ENCODE measurements at places on chromosomes 6 and 20.

GRCh38 chr20:62487561-62488354 is 12.0 kb upstream of the GATA5 start:
- no peaks in the 10 kb centered on the region for H3K36me3 ChIP-seq
- no peaks in the 10 kb centered on the region for H3K27me3 ChIP-seq
- DNase-seq: no peak
- H3K4me1 ChIP-seq: peaks cover 17% of the 10 kb centered on the region
- no peak overlapping the region for H3K4me3 ChIP-seq

DNA sequence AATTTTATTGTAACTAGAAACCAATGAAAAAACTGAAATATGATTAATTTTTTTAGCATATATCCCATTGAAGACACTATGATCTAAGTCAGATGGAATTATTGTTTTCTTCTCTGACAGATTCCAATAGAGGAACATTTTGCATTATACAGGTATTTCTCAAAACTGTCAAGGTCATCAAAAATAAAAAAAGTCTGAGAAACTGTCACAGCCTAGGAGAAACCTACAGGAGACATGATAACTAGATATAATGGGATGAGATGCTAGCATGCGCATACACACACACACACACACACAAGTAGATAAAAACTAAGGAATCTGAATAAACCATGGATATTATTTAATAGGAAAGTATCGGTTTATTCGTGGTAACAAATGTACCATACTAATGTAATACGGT is 161.9 kb upstream of the HCRTR2 start:
- H3K4me3 ChIP-seq: no peak overlapping the region
- H3K27me3 ChIP-seq: no peaks in the 10 kb centered on the region
- H3K27ac ChIP-seq: no peak overlapping the region

DNA sequence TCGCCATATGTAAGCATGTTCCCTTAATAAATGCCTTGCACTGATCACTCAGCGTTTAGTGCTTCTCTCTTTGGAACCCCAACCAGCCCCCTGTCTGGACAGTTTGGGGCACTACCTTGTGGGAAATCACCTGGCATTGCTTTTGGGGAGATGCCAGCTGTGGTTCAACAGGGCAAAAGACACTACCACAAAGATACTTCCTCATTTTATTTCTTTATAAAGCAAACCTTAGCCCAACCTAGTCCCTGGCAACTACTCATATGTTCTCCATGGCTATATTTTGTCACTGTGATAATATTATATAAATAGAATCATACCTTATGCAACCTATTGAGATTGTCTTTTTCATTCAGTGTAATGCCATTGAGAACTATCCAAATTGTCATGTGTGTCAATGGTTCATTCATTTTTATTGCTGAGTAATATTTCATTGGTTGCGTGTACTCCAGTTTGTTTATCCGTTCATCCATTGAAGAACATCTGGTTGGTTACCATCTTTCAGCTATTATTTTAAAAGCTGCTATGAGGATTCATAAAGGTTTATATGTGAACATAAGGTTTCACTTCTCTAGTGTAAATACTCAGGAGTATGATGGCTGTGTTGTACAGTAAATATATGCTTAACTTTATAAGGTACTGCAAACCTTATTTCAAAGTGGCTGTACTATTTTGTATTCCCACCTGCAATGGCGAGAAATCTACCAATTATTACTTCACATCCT is 114.8 kb downstream of the MOXD1 start:
- no peaks in the 10 kb centered on the region for H3K4me1 ChIP-seq
- no peak for DNase-seq
- no peaks in the 10 kb centered on the region for H3K36me3 ChIP-seq
- H3K27ac ChIP-seq: no peak overlapping the region

DNA sequence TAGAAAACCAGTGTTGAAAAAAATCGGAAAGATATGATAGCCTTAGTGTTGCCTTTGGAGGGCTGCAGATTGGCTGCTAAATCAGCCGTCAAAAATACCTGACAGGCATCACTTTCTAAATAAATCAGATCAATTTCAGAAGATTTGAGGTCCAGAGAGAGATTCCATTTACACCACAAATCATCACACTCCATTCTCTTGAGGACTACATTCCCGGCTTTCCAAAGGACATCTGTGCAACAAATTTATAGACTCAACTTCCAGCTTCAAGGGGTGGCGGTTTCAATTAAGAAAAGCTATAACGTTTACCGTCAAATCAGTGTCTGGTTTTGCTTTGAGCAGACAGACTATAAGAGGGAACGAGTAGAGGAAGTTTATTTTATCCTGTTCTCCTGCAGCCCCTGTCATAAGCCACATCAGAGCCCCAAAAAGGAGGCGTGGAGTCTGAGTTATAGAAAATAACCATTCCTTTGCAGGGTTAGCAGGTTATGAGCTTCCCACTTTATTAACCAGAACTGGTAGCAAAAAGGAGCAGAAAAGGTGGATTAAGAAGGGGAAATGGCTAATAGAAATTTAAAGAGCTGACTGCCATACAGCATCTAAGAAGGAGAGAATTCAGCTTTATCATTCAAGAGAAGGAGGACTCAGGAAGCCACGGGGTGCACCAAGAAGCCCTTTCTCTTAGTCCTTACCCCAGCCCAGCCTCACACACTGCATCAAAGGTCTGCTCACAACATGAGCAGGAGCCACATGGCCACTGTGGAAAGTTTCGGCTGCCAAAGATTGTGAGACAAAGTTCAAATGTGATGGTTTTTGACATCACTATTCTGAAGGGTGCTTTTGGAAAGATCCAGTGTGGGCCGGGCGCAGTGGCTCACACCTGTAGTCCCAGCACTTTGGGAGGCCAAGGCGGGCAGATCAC is 12.9 kb upstream of the UQCC2 start:
- H3K4me1 ChIP-seq: no peaks in the 10 kb centered on the region
- DNase-seq: no peak
- no peaks in the 10 kb centered on the region for H3K36me3 ChIP-seq
- H3K27ac ChIP-seq: no peak overlapping the region
- H3K27me3 ChIP-seq: no peaks in the 10 kb centered on the region

- H3K27ac ChIP-seq: no peak overlapping the region
- no peak for DNase-seq
- no peak overlapping the region for H3K4me3 ChIP-seq
Observed at GRCh38 chr6:126886106-126886505, 232.4 kb upstream of the RSPO3 start.

GRCh38 chr6:150894191-150894744 is 28.8 kb downstream of the MTHFD1L start:
- no peak overlapping the region for H3K4me3 ChIP-seq
- DNase-seq: no peak

DNA sequence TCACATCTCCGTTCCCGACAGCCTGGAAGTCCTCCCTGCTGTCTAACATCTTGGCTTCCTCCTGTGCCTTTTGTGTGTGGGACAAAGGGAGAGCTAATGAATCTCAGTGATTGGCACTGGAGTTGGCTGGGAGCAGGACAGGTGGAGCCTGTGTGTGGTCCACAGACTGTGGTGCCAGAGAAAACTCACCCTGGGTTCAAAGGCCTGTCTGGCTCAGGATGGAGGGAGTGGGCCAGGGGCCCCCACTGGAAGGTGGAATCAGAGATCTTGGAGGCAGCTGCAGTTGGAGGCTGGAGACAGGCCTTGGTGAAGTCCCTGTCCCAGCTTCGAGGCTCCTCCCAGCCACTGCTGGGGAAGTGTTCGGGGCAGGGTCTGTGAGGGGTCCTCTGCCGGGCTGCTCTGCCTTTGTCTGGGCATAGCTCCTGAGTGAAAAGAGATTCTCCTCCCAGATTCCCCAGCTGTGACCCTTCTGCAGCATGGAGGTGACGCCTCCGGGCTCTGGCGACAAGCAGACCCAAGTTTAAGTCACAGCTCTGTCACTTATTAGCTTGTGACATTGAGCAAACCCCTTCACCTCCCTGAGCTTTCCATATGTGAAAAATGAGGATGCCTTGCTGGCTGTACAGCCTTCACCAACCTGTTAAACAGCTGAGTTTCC is 13.9 kb upstream of the ITPR3 start:
- peaks cover 2% of the 10 kb centered on the region for H3K4me1 ChIP-seq
- DNase-seq: no peak
- H3K4me3 ChIP-seq: no peak overlapping the region
- H3K27ac ChIP-seq: no peak overlapping the region
- no peaks in the 10 kb centered on the region for H3K27me3 ChIP-seq

DNA sequence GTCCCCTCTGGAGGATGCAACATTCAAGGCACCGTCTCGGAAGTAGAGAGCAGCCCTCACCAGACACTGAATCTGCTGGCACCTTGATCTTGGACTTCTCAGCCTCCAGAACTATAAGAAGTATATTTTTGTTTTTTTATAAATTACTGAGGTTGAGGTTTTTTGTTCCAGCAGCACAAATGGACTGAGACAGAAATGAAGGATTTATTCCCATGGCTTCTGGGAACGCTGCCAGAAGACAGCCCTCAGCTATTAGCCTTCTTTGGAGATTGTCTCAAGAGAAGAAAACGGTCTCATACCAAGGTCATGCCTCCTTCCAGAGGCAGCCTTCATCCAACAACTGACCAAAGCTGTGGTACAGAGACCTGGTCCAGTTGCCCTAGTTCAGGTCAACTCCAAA is 85.4 kb downstream of the CHMP4B start:
- H3K36me3 ChIP-seq: no peaks in the 10 kb centered on the region
- no peak overlapping the region for H3K27ac ChIP-seq
- no peak for DNase-seq

DNA sequence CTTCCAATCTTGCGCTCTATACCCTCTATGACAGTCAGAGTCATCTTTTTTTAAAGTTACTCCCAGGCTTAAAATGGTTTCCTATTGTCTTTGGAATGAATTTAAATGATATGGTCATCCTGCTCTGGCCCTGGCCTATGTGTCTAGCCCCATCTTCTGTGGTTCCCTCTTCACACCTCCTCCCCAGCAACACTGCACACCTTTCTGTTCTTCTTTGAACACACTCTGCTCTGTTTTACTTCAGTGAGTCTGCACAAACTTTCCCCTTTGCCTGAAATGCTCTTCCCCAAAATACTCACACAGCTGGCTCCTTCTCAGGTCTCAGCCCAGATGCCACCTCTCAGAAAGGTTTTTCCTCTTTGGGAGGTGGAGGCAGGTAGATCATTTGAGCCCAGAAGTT is 132.7 kb downstream of the FYN start:
- no peak for DNase-seq
- H3K27ac ChIP-seq: no peak overlapping the region
- H3K27me3 ChIP-seq: no peaks in the 10 kb centered on the region
- no peak overlapping the region for H3K4me3 ChIP-seq
- H3K36me3 ChIP-seq: no peaks in the 10 kb centered on the region

DNA sequence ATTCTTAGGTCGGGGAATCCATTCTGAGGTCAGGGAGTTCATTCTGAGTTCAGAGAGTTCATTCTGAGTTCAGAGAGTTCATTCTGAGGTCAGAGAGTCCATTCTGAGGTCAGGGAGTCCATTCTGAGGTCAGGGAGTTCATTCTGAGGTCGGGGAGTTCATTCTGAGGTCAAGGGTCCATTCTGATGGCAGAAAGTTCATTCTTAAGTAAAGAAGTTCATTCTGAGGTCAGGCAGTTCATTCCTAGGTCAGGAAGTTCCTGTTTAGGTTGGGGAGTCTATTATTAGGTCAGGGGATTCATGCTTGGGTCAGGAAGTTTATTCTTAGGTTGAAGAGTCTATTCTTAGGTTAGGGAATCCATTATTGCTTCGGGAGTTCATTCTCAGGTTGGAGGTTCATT is 16.5 kb upstream of the NXT1 start:
- H3K4me3 ChIP-seq: no peak overlapping the region
- no peaks in the 10 kb centered on the region for H3K36me3 ChIP-seq
- no peak for DNase-seq
- no peaks in the 10 kb centered on the region for H3K4me1 ChIP-seq
- no peaks in the 10 kb centered on the region for H3K27me3 ChIP-seq

GRCh38 chr6:18042536-18043145 is 55.2 kb upstream of the KIF13A start:
- no peaks in the 10 kb centered on the region for H3K4me1 ChIP-seq
- H3K27ac ChIP-seq: no peak overlapping the region
- H3K27me3 ChIP-seq: no peaks in the 10 kb centered on the region
- H3K36me3 ChIP-seq: no peaks in the 10 kb centered on the region
- DNase-seq: no peak

GRCh38 chr6:106141441-106142237 is 55.5 kb downstream of the PRDM1 start:
- H3K36me3 ChIP-seq: no peaks in the 10 kb centered on the region
- no peaks in the 10 kb centered on the region for H3K4me1 ChIP-seq
- H3K27ac ChIP-seq: no peak overlapping the region
- no peak for DNase-seq
- H3K27me3 ChIP-seq: no peaks in the 10 kb centered on the region
- H3K4me3 ChIP-seq: no peak overlapping the region

DNA sequence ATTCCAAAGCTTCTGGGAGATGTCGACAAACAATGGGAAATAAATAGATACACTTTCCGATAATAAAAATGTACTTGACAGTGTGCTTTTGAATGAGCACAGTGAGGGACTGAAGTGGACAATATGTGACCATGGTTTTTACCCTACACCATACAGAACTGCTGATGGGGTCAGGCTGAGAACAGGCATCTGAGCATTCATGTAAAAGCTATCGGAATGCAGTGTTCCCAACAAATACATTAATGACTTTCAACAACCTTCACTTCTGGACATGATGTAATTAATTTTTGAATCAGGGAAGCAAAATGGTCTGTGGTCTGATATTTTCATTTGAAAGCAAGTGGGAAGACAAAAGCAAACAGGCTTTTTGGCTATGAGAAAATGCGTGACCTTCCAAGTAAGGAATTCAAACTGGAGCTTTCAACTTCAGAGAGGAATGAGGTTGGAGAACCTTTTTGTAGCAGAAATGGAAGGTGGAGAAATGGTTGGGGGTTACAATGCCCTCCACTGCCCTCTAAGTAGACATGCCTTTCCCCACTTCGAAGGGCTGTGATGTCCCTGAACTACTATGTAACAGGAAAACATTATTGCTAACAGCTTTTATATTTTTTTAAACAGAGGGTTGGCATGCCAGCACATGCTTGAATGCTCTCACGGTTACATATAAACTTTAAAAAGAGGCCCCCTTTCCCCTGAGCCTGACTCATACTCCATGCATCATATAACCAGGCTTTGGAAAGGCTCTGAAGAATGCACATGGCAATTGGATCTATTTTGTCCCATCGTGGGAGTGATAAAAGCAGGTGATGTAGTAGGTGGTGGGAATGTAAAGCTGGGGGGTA is 203.5 kb upstream of the CITED2 start:
- H3K4me3 ChIP-seq: no peak overlapping the region
- H3K36me3 ChIP-seq: no peaks in the 10 kb centered on the region
- H3K27me3 ChIP-seq: no peaks in the 10 kb centered on the region
- no peak overlapping the region for H3K27ac ChIP-seq

GRCh38 chr6:34036357-34037069 is 109.4 kb downstream of the GRM4 start:
- no peaks in the 10 kb centered on the region for H3K4me1 ChIP-seq
- no peaks in the 10 kb centered on the region for H3K27me3 ChIP-seq
- peaks cover 1% of the 10 kb centered on the region for H3K36me3 ChIP-seq

- no peaks in the 10 kb centered on the region for H3K36me3 ChIP-seq
- H3K27ac ChIP-seq: no peak overlapping the region
- no peak for DNase-seq
- no peaks in the 10 kb centered on the region for H3K27me3 ChIP-seq
Observed at GRCh38 chr6:12163149-12163548, 127.0 kb upstream of the EDN1 start.
